ENCODE measurements at places on chromosomes 6 and 20. TPM values are rescaled to one million over a fixed set of nuclear protein-coding genes. Genes with fewer than 3 reads are reported as not detected.

ALDH5A1 gene
- 8.9 TPM for polyA plus RNA-seq

SASH1 gene
- 10.7 TPM for polyA plus RNA-seq

SUMO4 gene
- not detected for polyA plus RNA-seq

SLCO4A1 gene
- 24.4 TPM for polyA plus RNA-seq

CDSN gene
- not detected for polyA plus RNA-seq

ETV7 gene
- polyA plus RNA-seq = 0.06 TPM

ERVFRD-1 gene
- polyA plus RNA-seq = 0.08 TPM

All from heart left ventricle (tissue), 16 donors.